Activated naive CD8-positive, alpha-beta T cell treated with anti-CD3 and anti-CD28 coated beads, Interleukin-2, amount 50 U/mL, for 16 hours (primary cell): ENCODE measurements at places on chromosomes 3 and 15.

GRCh38 chr3:37907906-37908305 lies 46.2 kb downstream of the CTDSPL start:
- no peak for DNase-seq

DNA sequence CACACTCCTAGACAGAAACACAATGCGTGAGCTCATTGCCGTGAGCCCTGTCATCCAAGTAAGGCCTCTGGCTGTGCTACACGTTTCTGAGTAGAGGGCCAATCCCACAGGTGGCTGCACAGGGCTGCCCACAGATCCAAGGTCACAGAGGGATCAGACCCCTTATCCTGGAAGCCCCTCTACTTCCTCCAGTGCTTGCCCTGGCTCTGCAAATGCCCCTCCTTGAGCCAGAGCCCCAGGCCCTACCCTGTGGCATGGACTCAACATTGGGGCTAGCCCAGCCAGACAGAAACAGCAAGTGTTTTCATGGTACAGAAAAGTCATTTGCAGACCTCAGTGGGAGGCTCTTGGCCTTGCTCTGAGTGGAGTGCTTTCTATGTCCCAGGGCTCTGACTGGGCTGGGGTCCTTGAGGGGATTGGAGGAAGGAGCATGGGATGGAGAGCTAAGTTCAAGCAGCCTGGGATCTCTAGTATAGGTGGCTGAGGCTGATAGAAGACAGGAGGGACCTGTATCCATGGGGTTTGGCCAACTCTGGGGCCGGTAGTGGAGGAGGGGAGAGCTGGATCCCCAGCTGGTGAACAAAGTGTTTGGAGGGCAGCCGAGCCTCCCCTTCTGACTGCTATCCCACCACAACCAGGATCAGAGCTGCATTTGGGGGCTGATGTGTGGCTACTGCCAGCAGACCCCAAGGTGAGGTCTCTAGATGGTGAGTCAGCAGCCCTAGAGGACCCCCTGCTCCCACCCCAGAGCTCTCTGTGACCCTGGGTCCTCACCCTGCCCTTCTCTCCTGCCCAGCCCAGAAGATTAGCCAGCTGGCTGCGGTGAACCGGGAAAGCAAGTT lies 38.7 kb downstream of the GOLGA6A start:
- no peak for DNase-seq

- DNase-seq = no peak
Measured at GRCh38 chr3:13009946-13010315, 63.3 kb downstream of the IQSEC1 start.

DNA sequence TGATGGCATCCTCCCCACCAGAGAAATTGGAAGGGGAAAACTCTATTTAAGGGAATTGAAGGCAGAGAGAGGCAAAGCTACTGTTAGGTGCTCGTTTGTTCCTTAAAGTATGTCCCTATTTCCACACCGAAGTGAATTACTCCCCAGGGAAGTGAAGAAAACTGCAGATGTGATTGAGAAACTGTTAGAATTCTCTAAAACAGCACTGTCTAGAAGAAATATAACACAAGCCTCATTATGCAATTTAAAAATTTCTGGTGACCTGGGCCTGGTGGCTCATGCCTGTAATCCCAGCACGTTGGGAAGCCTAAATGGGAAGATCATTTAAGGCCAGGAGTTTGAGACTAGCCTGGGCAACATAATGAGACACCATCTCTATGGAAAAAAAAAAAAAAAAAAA lies 305.0 kb downstream of the SHQ1 start:
- DNase-seq = no peak

GRCh38 chr3:69532547-69533224 lies 146.8 kb upstream of the FRMD4B start:
- DNase-seq = no peak

- no peak for DNase-seq
Measured at GRCh38 chr15:37252530-37252929, 152.2 kb upstream of the MEIS2 start.

DNA sequence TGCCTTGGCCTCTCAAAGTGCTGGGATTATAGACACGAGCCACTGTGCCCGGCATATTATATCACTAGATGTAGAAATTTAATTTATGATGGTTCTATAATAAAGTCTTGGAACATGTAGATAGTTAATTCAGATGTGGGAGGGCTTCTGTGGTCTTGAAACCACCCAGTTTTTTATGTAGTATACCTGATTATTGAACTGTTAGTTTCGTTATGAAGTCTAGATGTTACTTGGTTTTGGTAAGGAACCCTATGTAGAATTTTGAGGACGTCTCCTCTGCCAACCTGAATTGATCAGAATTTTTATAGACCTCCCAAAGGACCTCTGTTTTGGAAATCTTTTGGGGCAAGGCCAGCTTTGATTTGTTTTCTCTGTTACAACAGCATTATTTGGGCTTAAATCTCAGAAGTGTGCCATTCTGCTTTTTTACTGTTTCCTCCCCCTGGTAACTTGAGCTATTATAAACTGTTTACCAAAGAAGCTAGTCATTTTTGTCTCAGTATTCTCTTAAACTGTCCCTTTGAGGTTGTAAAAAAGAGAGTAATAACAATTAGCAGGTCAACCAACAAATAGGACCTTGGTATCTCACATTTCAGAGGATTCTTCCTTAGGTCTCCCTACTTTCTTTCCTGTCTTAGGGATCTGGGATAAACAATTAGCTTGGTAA lies 20.8 kb downstream of the AKAP13 start:
- DNase-seq = no peak
